ENCODE measurements at places on chromosomes 2 and 18.

DNA sequence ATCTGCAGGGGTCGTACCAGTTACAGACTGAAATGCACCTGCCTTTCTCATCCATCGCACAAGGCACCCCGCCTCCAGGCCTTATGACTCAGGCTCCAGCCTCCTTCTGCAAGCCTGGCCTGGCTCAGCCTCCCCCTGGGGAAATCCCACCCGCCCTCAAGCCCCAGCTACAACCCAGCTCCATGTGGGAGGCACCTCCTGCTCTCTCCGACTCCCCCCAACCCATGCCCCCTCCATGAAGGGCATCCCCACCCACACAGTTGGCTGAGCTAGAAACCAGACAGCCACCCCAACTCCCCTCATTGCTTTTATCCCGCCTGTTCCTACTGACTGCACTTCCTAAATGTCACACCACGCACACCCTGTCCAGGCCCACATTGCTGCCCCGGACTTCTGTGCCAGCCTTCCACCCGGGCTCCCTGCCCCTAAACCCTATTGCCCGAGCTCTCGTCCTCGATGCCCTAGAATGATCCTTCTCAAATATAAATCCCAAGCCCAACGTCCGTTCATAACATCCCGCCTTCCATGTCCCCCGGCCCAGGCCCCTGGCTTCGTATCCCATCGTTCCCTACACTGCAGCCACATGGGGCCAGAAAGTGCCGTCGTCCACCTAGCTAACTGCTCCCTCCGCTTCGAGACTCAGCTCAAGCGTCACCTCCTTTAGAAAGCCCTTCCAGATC, 9.9 kb downstream of the DNMT3A start:
- DNase-seq, result no peak

DNA sequence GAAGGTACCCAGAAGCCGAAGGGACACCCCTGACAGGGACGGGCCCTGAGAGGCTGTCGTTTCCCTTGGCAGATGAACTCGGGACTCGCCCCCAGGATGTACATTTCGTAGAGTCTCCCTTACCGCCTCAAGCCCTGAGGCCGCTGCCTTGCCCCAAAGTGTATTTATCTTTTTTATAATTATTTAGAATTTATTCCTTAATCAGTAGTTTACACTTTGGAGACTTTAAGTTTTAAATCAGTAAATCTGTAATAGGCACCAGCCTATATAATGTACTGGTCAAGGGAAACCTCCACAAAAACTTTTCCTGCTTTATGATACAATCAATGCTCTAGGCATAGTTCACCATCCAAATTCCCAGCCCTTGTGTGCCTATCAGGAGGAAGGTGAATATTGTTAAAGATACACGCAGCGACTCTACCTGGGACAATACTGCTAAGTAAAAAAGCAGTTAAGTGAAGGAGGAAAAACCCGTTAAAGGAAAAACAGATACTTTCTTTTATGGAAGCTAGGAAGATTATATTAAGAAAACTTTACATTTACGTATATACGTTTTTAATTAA, 848 bp downstream of the VRK2 start:
- DNase-seq, result no peak

DNA sequence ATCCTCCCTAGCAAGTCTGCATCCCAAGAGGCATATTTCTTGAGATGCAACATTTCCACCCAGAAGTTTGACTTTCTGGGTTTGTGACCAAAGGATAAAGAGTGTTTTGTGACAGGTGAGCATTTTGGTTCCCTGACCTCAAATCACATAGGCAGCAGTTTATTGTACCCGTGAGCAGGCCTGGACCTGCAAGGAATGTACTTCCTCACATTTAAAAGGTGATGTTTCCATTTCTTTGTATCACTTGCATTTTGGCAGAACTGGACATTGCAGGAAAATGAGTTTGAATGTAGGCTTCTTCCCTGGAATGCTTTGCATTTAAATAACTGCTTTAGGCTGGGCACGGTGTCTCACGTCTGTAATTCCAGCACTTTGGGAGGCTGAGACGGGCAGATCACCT, 160.7 kb downstream of the ALPK2 start:
- DNase-seq, result no peak

DNA sequence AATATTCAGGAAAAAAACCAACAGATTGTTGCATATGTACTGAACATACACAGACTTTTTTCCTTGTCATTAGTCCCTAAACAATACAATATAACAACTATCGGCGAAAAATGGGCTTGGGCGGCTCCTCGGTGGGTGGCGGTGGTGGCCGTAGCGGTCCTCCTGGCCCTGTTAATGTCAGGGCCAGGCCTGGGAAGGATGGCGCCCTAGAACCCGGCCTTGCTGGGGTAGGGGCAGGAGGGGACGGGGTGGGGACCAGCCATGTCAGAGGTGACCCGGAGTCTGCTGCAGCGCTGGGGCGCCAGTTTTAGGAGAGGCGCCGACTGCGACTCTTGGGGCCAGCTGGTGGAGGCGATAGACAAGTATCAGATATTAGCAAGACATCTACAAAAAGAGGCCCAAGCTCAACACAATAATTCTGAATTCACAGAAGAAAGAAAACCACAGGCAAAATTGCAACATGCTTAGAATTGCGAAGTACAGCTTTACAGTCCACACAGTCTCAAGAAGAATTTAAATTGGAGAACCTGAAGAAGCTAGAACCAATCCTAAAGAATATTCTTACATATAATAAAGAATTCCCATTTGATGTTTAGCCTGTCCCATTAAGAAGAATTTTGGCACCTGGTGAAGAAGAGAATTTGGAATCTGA, 36.5 kb downstream of the ROCK2 start:
- DNase-seq, result no peak

DNA sequence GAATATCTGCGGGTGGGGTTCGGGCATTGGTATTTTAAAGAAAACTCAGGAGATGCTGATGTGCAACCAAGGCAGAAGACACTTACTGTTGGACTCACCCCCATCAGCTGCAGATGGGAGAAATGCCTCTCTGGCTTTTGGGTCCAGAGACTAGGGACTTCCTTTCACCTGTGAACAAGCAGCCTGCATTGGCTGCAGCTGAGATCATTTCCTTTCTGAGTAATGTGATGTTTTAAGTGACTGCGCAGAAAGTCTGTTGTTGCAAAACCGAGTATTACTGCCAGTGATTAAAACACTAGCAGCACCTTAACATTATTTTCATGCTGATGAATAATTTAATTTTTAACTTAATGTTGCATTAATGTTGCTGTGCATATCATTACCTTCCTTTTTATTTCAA, 143.0 kb downstream of the TSN start:
- no peak for DNase-seq

GRCh38 chr2:219613461-219614070, 13.9 kb upstream of the SLC4A3 start:
- no peak for DNase-seq

GRCh38 chr18:46563317-46563716, 93.7 kb downstream of the LOXHD1 start:
- no peak for DNase-seq

- DNase-seq, result no peak
Measured at GRCh38 chr18:35127201-35127600, 86.0 kb downstream of the MAPRE2 start.

GRCh38 chr18:46877329-46877987, 39.8 kb downstream of the PIAS2 start:
- DNase-seq, result no peak

DNA sequence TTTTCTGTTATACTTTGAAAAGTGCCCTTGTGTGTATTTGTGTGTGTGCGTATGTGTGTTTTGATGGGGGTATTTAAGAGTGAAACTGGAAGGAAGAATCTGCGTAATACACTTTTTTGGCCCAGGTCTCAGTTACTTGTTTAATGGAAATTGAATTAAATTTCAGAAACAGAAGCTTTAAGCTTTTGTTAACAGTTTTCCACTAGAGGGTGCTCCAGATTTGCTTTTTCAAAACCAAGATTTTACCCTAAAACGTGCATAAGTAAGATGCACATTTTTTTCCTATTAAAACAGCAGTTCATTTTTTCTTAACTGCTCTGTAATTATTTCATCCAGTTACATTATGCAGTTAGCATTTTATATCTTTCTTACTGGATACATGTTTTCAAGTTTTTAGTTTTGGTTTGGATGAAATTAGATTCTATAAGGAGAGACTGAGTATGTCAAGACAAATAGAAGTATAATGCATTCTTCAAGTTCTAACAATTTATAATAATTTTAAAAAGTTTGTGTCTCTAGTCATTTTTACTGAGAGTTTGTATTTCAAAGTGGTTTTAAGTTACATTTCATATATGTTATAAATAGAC, 97.2 kb downstream of the PIK3C3 start:
- peak; percentile 9 for DNase-seq

- DNase-seq, result no peak
Measured at GRCh38 chr2:55843096-55843993, 80.2 kb downstream of the EFEMP1 start.

DNA sequence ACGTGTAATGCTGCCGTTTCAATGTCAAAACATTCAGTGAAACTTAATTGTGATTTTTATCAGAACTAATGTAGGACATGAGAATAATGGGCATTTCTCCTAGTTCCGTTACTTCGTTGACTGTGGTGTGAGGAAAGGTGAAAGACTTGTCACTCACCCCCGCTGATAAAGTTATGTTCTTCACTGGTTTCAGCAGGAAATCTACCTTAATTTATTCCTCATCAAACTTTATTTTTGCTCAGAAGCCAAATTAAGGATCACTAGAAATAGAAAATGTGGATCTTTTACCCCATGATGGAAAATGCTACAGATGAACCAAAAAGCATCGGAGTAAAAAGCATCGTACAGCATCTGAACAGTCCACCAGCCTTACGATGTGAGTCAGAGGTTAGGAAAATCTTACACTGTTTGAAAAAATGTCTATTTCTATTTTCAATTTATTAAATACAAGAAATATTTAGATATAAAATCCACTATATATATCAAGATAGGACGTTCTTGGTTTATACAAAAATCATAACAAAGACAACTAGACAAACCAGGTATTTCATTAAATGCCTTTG, 1.0 kb upstream of the ROCK1 start:
- peak; percentile 7 for DNase-seq

GRCh38 chr2:41709702-41710599, 337.9 kb upstream of the PKDCC start:
- no peak for DNase-seq

- DNase-seq, result no peak
Measured at GRCh38 chr18:3624935-3625741, 175.2 kb downstream of the TGIF1 start.

DNA sequence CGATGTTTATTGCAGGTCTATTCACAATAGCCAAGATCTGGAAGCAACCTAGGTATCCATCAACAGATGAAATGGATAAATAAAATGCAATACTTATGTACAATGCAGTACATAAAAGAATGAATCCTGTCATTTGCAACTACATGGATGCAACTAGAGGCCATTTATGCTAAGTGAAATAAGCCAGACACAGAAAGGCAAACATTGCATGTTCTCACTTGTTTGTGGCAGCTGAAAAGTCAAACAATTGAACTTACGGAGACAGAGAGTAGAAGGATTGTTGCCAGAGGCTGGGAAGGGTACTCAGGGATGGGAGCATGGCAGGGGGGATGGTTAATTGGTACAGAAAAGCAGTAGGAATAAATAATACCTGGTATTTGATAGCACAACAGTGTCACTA, 563.9 kb downstream of the TMX3 start:
- no peak for DNase-seq

DNA sequence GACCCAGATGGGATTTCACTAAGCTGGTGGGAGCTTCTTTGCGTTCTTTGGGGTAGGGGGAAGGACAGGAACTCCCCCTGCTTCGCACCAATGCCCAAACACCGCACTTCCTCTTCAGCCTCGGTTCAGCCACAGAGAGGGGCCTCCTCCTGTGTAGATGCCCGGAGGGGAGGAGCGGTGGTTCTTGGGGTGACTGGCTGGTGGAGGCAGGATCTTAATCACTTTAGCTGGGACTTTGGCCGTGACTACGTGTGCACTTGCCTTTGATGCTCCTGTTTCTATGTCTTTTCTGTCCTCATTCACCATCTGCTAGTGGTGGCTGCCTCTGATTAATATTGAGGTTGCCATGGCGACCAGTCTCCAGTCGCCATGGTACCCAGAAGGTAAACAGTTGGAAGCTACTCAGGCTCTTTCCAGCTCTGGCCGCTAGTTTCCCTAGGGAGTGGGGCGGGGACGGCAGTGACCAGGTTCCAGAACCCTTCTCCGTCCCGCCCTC, 1.9 kb downstream of the CNGA3 start:
- peak; percentile 28 for DNase-seq

DNA sequence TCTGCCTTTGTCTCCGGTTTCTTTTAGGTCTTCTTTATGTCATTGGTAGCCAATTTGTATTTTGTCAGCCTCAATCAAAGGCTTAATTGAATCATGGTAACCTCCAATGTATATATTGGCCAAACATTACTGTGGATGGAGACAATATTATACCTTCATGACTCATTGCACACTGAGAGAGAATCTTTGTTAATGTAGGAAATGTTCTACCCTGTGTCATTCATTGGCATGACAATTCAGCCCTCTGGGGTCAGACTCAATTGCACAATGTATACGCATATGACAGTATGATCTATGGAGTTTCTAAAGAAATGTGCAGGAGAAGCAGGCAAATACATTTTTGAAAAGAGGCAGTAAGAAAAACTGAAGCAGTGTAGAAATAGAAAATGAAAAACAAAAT, 162.6 kb downstream of the PDE11A start:
- no peak for DNase-seq

Data from SK-N-SH (cell line).